ENCODE measurements at places on chromosomes 7 and 10.

DNA sequence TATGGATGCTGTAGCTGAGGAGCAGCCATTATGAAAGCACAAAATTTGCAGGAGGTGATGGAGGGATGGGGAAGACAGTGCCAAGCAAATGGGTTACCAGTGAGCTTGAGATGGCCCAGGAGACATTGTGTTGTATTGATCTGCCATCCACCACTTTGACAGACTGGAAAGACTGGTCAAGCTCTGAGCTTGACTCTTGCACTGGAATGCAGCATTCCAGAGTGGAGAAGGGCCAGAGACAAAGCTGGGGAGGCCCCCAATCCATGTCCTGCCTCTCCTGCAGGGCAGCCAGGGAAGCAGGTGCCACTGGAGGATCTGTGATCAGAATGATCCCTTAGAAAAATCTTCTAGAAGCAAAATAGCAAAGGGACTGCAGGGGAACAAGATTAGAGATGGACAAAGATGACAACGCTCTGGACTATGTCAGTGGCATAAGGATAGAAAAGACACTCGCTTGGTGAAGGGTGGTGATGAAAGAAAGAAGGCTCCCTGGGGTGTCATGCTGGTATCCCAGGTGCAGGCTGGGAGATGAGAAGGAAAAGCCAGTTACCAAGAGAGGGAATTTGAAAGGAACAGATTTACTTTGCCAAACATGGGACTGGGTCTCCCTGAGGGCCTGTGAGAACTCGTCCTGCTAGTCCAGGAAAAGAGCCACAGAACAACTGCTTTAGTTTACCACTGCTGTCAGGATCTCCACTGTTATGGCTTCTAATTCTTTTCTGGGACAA is 5.0 kb downstream of the GSDME start:
- DNase-seq: no peak

- peak; percentile 63 for DNase-seq
Measured at GRCh38 chr7:2431260-2431867, 28.0 kb downstream of the CHST12 start.

GRCh38 chr7:44962483-44963251 is 16.1 kb downstream of the MYO1G start:
- DNase-seq: no peak

GRCh38 chr7:50347693-50348092 is 43.2 kb downstream of the IKZF1 start:
- DNase-seq: no peak

DNA sequence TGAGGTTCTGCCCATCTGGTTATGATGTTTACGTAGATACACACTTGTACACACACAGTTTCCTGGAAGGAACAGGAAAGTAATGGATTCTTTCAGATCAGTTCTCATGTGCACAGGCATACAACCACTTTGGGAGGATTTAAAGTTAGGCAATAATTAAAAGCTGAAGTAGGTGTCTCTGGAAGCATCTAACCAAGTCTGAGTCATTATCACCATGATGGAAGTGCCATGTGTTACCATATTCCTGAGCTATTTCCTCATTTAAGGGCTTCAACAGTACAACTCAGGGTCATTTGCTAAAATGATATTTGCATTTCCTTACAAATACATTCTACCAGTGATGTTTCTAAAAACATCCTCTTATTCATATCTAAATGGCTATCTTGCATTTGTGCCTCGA is 41.4 kb upstream of the BET1 start:
- DNase-seq: no peak

DNA sequence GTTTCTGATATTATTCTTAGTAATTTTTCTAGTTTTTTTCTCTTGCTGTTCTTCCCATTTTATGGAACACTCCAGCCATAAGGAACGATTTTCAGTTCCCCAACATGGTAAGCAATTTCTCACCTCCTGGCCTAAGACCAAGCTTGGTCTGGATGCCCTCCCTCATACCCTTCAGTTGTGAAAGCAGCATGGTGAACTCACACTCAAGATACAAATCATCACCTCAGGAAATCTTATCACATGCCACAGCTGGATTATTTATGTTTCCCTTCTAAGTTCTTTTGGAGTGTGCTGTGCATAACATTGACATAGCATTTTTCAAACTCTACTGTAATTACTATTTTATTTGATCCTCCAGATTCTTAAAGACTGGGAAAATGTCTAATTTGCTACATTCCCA is 216.6 kb downstream of the AGMO start:
- DNase-seq: no peak

GRCh38 chr10:111107023-111107422 is 30.2 kb downstream of the ADRA2A start:
- DNase-seq: no peak

DNA sequence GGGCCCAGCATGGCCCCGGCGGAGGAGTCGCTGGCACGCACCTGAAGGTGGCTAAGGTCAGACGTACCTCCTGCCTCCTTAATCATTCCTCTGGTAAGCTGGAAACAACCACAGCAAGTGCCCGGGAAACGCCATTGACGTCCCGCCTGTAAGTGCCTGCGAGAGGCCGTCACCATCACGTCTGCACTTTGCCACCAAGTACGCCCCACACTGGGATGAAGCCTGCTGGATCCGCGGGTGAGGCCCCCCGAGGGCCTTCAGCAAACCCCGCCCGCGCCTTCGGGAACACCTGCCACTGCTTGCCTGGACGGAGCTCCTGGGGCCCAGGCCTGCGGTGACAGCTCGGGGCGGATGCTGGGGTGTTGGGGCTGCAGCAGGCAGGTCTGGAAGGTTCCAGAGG is 12.5 kb downstream of the ADGRA1 start:
- DNase-seq: no peak

GRCh38 chr10:13072339-13072738 is 27.6 kb upstream of the OPTN start:
- DNase-seq: no peak

DNA sequence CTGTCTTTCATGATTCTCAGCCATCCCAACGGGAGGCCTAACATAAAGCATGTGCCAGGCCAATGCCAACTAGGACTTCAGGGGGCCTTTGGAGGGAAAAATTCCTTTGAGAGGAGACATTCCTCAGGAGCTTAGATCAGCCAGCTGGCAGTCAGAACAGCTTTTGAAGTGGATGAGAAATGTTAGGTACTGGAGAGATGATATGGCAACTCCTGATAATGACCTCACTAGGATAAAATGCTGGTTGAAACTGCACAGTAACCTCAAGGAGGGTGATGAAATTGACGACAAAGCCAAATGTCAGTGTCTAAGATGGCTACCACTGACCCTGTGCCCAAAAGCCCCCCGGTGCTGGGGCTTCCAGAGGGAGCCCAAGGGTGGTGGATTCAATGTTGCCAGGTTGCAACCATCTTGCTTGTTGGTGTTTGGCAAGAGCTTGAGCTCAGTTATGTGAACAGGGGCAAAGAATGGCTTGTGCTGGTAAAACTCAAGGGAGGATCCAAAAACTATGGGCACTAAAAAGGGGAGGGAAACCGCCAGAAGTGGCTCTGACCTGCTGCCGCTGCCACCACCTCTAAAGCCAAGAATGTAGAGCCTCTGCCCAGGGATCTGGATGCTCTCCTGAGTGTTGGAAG is 121.2 kb downstream of the UBE2H start:
- no peak for DNase-seq

DNA sequence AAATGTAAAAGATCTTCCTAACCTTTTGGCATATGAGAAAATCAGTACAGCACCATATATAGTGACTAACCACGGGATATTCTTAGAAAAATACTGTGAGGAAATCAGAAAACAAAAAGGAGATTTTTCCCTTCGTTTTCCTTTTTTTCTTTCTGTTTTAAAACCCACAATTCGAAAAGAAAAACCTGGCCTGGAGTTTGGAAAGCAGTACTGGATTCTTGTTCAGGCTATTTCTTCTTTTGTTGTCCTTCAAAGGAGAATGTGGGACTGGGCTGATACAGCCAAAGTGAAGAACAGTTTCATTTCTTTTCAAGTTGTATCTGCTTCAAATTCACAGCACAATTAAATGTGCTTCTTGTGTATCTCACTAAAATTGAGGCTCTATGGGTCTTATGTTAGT is 156.8 kb upstream of the PHYHIPL start:
- DNase-seq: no peak

DNA sequence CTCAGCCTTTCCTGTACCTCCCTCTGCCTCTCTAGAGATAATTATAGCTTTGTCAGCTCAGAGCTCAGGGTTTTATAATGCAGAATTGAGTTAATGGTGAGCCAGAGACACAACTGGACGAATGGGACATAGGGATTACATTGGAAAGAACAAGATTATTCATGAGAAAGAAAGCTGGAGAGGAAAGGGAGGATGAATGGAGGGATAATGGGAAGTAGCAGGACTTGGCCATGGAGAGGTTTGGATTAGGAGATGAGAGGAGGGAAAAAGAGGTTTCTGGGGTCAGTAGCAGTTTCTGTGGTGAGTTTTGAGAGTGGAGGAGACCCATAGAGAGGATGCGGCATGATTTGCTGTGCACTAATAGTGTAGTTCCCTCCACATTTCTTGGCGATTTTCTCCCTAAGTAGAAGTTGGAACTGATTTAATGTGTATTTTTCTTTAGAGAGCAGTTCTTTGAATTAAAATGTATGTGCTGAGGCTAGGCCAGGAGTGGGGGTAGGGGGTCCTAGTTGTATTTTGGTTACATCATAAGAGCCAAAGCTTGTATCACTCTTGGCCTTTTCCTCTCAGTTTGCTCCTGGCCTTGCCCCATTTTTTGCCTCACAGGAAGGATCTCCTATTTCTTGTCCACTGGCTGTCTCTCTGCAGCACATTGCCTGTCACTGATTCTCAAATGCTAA is 107.4 kb downstream of the MKX start:
- DNase-seq: no peak

GRCh38 chr10:105681051-105681450 is 1040.0 kb downstream of the SORCS3 start:
- DNase-seq: no peak

DNA sequence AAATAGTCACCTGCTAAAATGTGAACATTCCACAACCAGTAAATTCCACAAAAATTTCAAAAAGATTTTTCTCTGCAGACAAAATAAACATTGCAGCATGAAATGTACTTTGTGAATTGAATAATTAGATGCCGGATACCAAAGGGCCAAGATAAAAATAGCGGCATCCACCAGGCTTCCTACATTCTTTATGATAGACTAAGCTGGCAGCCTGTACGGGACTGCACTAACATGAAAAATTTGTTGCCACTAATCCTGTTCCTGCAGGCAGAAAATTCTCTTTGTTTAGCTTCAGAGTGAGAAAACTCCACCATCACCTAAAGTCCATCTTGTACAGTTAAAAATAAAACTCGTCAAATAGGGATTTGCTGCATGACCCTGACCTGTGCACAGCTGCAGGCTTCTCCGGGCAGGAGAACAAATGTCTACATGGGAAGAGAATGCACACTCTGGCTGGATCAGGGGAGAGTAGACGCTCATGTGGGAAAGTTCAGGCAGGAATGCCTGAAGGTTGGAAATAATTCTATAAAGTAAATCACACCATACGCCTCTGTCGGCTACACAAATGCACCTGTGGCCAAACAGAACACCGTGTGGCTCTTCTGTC is 15.6 kb upstream of the ADO start:
- no peak for DNase-seq

DNA sequence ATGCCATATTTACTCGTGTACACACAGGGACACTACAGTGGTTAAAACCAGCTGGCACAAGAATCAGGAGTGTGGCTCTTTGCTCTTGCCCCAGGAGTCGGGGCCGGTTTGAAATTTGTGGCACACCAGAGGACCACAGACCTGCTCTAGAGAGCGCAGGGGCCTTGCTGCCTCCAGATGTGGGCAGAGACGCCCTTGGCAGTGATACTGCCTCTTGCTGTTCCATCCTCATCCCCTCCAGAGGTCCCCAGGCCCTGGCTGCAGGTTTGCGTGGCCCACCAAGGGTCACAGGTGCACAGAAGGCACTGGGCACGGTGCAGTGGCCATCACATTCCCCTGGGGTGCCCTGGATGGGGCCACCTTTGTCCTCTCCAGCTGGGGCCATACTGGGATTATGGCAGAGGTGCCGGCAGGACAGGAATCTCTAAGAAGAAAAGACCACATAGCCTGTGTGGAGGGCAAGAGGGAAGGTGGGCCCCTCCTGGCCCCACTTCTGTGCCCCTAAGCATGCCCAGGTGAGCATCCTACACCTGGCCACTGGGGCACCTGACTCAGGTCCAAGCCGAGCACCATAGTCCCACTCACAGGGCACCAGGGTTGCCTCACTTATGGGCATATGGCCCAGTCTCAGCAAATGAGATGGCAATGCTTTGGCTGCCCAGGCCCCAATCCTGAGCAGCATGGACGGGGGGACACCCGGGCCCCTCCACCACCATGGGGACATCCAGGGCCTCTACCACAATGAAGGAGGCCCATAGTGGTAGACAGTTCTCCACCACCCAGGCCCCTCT is 45.6 kb downstream of the FOXL3 start:
- DNase-seq: no peak

DNA sequence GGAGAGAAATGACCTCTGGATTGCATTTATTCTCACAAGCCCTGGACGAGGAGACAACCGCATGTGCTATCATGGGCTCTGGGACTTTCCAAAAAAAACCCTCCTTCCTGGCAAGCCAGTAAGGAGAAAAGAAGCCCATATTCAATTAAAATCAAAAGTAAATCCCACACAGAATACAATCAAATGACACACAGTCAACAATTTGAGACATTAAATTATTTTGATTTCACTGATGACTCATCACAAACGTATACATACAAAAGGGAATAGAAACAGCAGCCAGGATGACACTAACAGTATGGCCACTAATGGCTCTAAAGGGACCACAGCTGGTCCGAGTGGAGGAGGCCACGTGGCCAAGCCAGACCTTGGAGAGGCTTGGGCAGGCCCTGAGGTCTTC is 24.9 kb downstream of the LRRC20 start:
- no peak for DNase-seq

GRCh38 chr10:11594589-11595394 is 16.7 kb downstream of the USP6NL start:
- DNase-seq: no peak

DNA sequence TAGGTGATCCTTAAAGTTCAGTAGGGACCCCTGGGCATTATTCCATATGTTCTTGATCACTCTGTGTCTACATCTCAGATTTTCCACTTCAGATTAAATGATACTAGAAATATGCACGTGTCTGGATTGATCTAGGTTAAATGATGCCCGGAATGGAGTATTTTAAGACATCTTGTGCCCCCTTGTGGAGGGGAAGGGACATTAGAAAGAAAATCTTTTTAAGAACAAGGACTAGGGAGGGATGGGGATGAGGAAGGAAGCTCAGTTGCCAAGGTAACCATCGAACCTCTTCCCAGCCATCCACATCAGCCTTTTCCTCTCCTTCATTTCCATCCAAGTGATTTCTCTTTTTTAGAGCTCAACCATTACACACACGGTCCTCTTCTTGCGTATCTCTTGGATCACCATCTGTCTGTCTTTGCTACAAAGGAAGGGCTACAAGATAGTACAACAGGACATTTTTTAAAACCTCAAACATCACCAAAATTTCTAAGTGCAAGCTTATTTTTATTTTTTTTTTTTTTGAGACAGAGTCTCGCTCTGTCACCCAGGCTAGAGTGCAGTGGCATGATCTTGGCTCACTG is 40.5 kb downstream of the PRSS2 start:
- DNase-seq: peak; percentile 81

GRCh38 chr7:1296356-1296981 is 63.8 kb downstream of the UNCX start:
- no peak for DNase-seq

- no peak for DNase-seq
Measured at GRCh38 chr10:16952080-16952479, 134.9 kb upstream of the RSU1 start.

Data from hematopoietic multipotent progenitor cell treated with erythropoietin and hydrocortisone succinate and interleukin-3 and kit ligand, for 8 days (in vitro differentiated cells).